ENCODE measurements at places on chromosomes 11 and 22.

GRCh38 chr22:35330258-35330861 is 30.7 kb downstream of the TOM1 start:
- DNase-seq: peak; percentile 17

GRCh38 chr11:6660712-6661111 is 5.1 kb upstream of the DCHS1 start:
- DNase-seq: no peak

DNA sequence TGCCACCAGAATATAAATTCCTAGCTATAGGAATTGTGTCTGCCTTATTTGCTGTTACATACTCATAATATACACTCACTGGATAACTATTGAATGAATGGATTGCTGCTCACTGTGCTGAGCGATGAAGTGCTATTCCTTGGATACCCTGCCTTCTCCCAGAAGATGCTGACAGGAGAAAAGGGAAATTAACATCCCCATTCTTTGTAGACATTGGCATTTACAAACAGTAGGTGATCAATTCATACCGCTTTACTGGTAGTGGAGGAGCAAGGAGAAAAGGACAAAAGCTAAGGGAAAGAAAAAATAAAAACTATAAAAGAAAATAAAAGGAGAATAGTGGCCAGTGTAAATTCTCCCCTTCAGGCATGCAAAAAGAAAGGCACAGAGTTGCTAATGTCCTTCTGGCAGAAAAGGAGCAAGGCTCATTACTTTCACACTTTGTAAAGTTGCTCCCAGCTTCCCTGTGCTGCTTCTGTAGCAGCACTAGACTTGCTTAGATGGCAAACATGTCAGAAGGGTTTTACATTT is 183.0 kb downstream of the LUZP2 start:
- peak; percentile 7 for DNase-seq

DNA sequence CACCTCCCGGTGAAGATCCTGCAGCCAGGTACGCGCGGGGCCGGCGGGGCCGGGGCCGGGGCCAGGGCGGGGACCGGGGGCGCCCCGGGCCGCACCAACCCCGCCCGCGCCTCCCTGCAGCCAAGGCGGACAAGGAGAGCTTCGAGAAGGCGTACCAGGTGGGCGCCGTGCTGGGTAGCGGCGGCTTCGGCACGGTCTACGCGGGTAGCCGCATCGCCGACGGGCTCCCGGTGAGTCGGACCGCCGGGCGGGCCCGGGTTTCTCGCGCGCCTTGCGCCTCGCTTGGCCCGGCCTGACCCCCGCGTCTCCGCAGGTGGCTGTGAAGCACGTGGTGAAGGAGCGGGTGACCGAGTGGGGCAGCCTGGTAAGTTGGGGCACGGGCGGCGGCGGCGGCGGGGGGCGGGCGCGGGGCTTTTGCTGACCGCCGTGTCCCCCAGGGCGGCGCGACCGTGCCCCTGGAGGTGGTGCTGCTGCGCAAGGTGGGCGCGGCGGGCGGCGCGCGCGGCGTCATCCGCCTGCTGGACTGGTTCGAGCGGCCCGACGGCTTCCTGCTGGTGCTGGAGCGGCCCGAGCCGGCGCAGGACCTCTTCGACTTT is 531 bp downstream of the PIM3 start:
- no peak for DNase-seq

DNA sequence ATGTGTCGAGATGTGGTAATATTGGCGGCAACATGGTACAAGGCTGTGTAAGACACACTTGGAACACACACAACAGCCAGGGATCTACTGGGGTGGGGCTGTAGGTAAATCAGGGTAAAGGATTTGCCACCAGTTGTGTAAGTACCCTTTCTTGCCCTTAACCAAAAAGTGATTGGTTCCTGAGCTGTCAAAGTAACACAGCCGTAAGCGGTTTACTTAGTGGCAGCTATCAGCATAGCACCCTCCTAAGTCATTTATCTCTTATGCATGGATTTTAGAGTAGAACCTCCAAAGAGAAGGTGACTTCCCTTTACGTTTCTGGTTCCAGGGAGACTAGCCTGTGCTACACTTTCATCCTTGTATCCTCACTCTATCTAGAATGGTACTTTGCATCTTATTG is 57.2 kb downstream of the SPECC1L start:
- DNase-seq: no peak

DNA sequence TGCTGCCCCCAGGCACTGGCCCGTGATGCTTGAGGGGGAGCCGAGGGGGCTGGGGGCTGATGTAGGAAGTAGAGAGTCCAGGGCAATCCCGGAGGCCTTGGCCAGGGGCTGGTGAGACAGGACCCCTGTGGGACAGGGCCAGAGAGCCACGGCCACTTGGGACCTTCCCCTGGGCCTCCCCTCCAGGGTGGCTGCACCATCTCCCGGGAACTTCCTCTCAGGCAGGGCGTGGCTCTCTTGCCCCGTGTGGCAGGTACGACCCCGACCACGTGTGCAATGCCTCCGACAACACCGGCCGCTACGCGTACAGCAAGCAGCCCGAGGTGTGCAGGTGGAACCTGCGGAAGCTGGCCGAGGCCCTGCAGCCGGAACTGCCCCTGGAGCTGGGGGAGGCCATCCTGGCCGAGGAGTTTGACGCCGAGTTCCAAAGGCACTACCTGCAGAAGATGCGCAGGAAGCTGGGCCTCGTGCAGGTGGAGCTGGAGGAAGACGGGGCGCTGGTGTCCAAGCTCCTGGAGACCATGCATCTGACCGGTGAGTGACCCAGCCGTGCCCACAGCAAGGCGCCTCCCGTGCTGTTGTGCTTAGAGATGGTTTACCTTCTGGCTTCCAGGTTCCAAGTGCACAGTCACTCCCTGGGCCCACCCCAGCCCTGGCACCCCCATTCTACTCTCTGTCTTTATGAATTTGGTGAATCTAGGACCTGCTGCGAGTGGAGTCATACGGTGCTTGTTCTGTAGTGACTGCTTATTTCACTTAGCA is 9.7 kb downstream of the SELENOO start:
- no peak for DNase-seq

DNA sequence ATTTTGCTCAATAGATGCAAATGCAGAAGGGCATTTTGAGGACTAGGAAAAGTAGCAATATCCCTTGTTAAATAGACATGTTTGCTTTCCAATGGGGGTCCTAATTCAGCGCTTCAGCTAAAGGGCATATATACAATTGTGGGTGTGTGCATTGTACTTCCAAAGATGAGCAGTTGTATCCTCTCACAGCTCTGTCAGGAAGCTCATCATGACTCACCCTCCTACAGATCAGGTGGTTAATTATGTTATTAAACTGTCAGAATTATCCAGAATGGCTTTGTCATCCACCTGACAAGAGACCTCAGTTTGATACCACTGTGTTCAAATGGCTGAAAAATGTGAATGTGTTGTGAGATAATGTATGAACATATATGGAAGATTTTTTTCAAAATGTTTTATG is 252.2 kb upstream of the MTNR1B start:
- DNase-seq: peak; percentile 29

DNA sequence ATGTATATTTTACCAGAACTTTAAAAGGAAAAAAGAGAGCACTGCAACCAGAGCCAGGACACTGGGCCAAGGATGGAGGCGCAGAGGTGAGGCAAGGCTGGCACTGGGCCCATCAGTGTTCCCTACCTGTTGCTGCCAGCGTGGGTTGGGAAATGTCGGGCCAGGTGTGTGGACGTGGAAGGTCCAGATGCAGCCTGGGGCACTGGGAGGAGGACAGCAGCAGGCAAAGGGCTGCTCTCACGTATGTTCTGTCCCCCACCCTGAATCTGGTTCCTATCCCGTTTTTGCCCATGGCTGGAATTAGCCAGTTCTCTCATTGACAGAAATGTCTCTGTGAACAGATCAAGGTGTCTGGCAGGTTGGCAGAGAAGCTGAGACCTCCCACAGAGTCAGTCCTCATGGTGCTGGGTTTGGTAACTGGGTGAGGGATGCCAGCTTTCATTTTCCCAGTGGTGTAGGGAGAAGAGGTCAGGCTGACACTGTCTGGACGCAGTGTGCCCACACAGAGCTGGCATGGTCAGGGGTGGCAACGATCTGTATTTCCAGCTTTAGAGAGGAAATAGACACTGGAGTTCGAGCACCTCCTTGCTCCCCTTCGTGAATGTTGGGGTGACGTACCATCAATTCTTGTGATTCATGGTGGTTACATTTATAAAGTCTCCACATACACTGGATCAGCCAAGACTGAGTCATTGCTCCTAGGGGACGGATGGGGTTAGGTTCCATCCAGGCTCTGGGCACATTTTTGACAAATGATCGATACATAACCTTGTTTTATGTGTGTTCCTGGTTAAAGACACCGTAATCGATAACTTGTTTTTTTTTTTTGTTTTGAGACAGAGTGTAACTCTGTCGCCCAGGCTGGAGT is 4.3 kb upstream of the PNPLA3 start:
- no peak for DNase-seq

GRCh38 chr11:133070021-133070713 is 462.1 kb downstream of the OPCML start:
- DNase-seq: no peak

GRCh38 chr11:130518164-130518680 is 69.8 kb downstream of the ADAMTS15 start:
- peak; percentile 15 for DNase-seq

GRCh38 chr22:27122574-27122973 is 465.2 kb downstream of the MIAT start:
- no peak for DNase-seq

GRCh38 chr11:130511765-130512164 is 63.3 kb downstream of the ADAMTS15 start:
- peak; percentile 88 for DNase-seq

- no peak for DNase-seq
Observed at GRCh38 chr11:46393231-46393616, 1.6 kb upstream of the CHRM4 start.

DNA sequence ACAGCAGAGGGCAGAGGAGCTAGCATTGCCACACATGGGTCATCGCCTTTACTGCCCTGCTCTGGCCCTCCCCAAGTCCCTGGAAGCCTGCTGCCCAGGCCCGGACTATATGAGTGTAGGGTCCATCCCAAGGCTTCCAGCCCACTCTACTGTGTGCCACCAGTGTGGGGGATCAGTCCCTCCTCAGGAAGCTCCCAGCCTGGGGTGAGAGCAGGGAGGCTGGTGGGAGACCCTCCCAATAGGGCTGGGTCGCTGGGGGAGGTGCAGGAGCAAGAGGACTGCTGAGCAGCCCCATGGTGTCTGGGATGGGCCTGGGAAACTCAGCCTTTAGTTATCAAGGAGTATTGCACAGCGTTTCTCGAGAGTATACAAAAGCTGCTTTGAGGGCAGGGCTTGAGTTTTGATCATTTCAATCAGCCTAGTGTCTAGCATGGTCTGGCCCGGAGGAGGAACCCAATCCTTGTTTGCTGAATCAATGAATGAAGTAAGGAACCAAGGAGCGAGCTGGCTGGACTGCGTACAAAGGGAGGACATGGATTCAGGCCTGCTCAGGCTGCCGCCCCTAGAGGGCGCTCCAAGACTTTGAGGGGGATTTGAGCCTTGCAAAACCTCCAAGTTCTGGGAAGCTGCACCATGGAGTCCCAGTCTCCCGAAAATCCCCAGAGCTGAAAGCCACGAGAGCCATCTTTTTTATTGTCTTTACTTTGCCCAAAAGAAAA is 89.0 kb upstream of the PARVA start:
- peak; percentile 66 for DNase-seq

DNA sequence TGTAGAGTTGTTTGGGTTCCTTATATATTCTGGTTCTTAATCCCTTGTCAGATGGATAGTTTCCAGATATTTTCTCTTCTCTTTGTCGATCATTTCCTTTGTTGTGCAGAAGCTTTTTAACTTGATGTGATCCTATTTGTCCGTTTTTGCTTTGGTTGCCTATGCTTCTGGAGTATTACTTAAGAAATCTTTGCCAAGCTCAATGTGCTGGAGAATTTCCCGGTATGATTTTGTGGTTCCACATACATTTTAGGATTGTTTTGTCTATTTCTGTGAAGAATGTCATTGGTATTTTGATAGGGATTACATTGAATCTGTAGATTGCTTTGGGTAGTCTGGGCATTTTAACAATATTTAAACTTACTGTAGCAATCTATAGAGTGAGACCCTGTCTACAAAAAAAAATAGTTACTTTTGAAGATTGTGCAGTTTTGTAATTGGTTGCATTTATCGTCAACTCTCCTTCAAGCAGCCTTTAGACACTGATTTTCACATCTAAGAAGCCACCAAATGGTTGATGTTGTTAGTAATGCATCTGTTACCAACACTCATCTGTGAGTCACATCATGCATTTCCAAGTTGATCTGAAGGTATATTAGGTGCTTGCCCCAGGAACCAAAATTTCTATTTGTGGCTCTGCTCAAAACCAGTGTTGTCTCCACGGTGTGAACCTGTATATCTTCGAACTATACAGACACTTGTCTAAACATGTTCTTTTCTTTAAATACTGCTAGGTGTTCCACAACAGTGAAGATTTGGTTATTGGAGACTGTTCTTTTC is 21.4 kb downstream of the XRCC6 start:
- peak; percentile 68 for DNase-seq

DNA sequence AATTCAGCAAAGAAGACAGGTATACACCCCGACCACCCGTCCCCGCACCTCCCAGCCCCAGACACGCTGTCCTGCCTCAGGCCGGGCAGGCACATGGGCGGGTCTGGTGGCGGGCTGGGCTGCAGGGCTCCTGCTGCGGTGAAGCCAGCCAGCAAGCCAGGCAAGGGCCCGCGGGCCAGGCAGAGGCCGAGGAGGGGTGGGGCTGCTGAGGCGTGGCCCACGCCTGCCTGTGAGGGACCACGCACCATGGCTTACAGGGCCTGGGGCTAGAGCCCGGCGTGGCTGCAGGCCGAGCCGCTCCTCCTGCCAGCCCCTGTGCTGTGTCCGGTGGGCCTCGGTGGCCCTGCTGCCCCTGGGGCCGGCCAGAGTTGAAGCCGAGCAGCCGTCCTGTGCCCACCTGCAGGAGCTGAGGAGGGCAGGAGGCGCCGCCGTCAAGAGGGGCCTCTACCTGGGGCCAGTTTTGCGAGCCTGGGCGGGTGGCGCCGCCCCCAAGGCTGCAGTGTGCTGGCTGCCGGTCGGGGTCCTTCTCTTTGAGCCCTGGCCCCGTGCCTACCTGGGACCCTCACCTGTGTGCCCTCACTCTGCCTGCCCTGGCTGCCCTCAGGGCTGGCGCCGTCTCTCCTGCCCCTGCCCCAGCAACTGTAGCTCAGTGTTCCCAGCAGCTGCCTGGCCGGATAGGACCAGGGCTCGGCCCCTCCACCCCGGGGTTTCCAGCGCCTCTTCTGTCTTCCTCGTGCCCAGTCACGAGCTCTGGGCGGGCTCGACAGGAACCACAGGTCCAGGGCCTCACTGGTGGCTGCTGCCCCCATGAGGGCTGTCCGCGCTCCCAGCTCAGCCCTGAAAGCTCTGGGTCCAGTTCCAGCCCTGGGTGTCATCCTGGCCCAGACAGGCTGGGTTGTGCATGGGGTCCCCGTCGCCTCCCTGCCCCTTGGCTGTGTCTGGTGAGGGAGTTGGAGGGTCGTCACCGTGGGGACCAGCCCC is 38.4 kb downstream of the MOB2 start:
- no peak for DNase-seq

DNA sequence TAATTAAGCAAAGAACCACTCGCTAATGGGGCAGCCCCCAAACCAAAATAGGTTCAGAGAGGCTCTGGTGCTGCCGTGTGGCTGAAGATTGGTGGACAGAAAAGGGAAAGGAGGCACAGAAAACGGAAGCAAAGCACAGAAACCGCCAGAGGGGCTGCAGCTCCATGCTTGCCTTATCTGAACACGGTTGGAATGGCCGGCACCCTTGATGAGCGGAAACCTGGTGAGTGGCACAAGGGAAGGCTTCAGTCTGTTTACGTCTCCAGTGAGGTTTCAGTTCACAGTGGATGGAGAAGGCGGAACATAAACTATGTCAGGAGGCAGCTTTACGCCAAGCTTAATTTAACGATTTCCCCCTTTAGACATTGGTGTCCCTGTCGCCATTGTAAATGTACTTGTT is 5.2 kb upstream of the PRR33 start:
- DNase-seq: no peak

Measured in bronchial epithelial cell (primary cell).